NCI-H460 (cell line): ENCODE measurements at places on chromosomes 16 and 17. TPM values are rescaled to one million over a fixed set of nuclear protein-coding genes. Genes with fewer than 3 reads are reported as not detected.

CCL2 gene
- total RNA-seq = not detected in 2 replicates

SMIM36 gene
- not detected in 2 replicates for total RNA-seq

TEKT3 gene
- total RNA-seq = not detected in 2 replicates

SNAI3 gene
- total RNA-seq = not detected in 2 replicates
